A673 (cell line): ENCODE measurements at places on chromosomes 3 and 15. TPM values are rescaled to one million over a fixed set of nuclear protein-coding genes. Genes with fewer than 3 reads are reported as not detected.

Gene GPR171
- not detected in 2 replicates for total RNA-seq

GRCh38 chr3:37481982-37482381, 307.6 kb upstream of the LRRFIP2 start:
- DNase-seq: no peak

DNA sequence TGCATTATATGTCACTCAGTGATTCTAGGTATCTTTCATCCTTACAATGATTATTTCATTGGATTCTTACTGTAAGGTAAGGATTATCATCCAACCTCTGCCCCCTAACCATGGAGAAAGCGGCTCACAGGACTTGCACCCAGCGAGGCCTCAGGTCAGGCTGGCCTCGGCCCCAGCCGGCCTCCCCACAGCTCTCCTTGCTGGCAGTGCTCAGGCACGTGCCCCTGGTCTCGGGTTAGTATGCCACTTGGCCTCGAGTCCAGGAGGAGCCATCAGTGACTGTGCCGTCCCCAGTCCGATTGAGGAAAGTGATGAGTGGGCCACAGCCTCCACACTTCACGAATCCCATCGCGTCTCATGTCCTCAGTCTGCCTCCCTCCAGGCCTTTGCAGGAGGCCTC, 35.7 kb upstream of the GABRG3 start:
- no peak for DNase-seq

DNA sequence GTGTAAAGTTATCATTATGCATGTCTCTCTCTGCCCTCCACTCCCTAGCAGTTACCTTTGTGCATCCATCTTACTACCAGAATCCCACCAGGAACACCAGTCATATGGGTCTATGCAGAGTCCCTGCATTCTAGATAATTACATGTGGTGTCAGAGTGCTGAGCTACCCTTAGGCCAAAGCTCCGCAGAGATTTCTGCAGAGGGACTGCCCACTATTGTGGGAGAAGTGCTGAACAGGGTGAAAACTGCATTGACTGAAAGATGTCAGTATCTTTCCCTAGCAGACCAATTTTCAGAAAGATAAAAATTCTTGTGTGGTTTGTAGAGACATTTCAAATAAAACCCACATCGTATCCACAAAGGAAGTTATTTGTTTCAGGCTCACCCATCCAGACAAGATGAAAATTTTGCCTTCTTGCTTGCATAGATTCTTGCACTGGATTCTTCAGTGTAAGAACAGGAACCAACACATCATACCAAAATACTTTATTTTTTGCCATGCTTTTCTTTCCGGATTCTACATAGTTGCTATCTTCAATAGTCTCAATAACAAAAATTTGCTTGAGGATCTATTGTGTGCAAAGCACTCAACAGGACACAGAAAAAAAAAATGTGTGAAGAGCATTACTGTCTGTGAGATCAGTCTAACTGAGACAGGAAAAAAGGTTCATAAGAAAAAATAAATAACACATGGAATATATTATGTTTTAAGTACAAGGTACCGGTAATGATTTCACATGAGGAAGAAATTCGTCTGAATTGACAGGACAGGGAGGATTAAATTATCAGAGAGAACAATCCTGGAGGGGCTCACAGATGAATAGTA, 32.0 kb upstream of the CCDC80 start:
- no peak for DNase-seq
